ENCODE measurements at places on chromosomes 12 and 14. TPM values are rescaled to one million over a fixed set of nuclear protein-coding genes. Genes with fewer than 3 reads are reported as not detected.

DNA sequence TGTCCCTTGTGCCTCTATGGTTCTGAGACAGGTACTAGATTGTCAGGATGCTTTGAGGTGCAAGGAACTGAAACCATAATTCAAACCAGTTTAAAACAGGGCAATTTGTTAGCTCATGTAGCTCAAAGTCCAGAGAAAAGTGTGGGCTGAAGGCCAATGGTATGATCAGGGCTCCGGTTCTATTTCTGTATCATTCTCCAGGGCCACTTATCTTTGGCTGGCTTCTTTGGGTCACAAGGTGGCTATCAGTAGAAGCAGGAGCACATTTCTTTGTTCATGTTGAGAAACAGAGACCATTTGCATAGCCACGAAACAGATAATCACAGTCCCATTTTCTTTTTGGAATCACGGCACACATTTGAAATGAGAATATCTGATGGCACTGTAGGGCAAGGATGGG, 294.9 kb downstream of the ETNK1 start:
- H3K36me3 ChIP-seq, result no peaks in the 10 kb centered on the region
- H3K4me3 ChIP-seq, result no peak overlapping the region
- H3K27ac ChIP-seq, result no peak overlapping the region
- no peaks in the 10 kb centered on the region for H3K4me1 ChIP-seq
- H3K27me3 ChIP-seq, result no peaks in the 10 kb centered on the region
- DNase-seq, result no peak

GRCh38 chr12:101939856-101940265, 62.5 kb downstream of the DRAM1 start:
- no peaks in the 10 kb centered on the region for H3K27me3 ChIP-seq
- H3K4me1 ChIP-seq, result no peaks in the 10 kb centered on the region
- DNase-seq, result peak; percentile 42
- no peak overlapping the region for H3K27ac ChIP-seq

- H3K4me3 ChIP-seq, result no peak overlapping the region
- H3K27me3 ChIP-seq, result peaks cover 9% of the 10 kb centered on the region
- H3K4me1 ChIP-seq, result no peaks in the 10 kb centered on the region
Measured at GRCh38 chr12:117111821-117112595, 12.8 kb upstream of the TESC start.

Gene KLRC4
- not detected for total RNA-seq

GRCh38 chr14:94473666-94474410, 2.2 kb downstream of the SERPINA9 start:
- no peaks in the 10 kb centered on the region for H3K36me3 ChIP-seq
- H3K4me1 ChIP-seq, result no peaks in the 10 kb centered on the region
- H3K27me3 ChIP-seq, result no peaks in the 10 kb centered on the region
- H3K4me3 ChIP-seq, result no peak overlapping the region
- H3K27ac ChIP-seq, result no peak overlapping the region

DNA sequence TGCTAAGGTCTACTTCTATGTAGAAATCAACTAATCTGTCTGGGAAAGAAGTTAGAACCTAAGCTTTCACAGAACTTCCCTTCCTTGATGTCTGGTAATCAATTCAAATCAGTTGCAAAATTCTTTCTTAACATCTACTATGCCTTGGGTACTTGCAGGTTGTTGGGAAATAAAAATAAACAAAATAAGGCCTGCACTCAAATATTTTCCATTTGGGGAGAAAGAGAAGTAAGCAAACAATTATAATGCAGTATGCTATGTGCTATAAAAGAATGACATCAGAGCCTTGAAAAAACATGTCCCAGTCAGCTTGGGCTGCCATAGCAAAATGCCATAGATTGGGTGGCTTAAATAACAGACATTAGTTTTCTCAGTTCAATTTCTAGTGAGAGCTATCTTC, 425.9 kb upstream of the DCN start:
- no peaks in the 10 kb centered on the region for H3K36me3 ChIP-seq
- H3K4me1 ChIP-seq, result no peaks in the 10 kb centered on the region
- no peak overlapping the region for H3K27ac ChIP-seq
- H3K27me3 ChIP-seq, result no peaks in the 10 kb centered on the region
- no peak overlapping the region for H3K4me3 ChIP-seq

DNA sequence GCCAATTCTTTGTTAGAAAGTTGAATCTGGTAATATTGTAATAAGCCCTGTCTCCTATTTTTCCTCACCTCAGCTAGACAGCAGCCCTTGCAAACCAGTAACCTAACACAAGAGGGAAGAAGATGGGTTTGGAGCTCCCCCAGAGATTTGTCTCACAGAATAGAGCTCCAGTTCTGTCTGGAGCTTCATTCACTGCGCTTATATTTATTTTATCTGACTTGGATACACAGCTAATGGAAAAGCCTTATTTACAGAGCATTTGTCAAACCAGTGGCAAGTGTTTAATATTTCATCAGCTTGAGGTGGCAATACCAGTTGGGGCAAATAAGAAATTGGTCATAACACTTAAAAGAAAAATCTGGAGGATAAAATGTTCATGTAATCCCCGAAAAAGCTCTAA, 1094.0 kb downstream of the FSCB start:
- no peaks in the 10 kb centered on the region for H3K36me3 ChIP-seq
- H3K4me3 ChIP-seq, result no peak overlapping the region
- no peaks in the 10 kb centered on the region for H3K27me3 ChIP-seq

DNA sequence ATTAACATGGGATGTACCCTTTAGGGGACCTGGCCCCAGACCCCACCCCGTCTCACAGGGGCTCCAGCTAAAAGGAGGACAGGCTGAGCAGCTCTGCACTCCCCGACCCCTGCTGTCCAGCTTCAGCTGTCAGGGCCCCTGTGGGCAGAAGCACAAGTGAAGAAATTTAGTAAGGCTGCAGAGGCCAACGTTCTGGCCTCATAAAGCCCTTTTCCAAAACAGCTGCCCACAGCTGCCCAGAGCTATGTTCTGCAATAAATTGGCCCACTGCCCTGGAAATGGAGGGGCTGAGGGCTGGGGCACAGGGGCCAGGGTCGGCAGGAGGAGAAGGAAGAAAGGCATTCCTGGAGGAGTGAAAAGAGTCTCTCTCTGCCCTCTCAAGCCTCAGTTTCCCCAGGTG, 357.1 kb downstream of the BCL11B start:
- H3K27me3 ChIP-seq, result no peaks in the 10 kb centered on the region
- no peak for DNase-seq
- no peaks in the 10 kb centered on the region for H3K36me3 ChIP-seq
- H3K27ac ChIP-seq, result no peak overlapping the region
- H3K4me1 ChIP-seq, result peaks cover 6% of the 10 kb centered on the region

DNA sequence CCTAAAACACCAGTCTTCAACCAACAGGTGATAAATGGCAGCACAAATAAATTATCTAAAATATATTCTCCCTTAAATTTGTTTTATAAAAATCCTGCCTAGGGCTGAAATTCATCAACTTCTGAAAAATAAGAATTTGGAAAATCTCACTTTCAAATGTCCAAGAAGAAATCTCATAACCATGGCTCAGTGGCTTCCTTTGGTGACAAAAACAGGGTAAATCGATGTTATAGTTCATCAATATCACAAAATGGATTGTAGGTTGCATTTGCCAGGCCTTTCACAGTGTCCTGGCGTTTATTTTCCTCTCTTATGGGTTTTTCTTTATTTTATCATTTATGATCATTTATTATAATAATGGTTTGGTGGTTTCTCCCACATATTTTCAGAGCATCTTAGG, 103.0 kb downstream of the PTGER2 start:
- DNase-seq, result no peak
- H3K4me1 ChIP-seq, result no peaks in the 10 kb centered on the region
- H3K27me3 ChIP-seq, result no peaks in the 10 kb centered on the region
- H3K27ac ChIP-seq, result no peak overlapping the region
- no peak overlapping the region for H3K4me3 ChIP-seq

- H3K4me3 ChIP-seq, result no peak overlapping the region
- H3K4me1 ChIP-seq, result no peaks in the 10 kb centered on the region
- H3K36me3 ChIP-seq, result peaks cover 55% of the 10 kb centered on the region
- H3K27me3 ChIP-seq, result no peaks in the 10 kb centered on the region
Measured at GRCh38 chr12:122276242-122276641, 9.9 kb upstream of the VPS33A start.

Data from SJSA1 (cell line).